Lower leg skin (tissue), 4 donors: ENCODE measurements at places on chromosomes 4 and X. TPM values are rescaled to one million over a fixed set of nuclear protein-coding genes. Genes with fewer than 3 reads are reported as not detected.

DNA sequence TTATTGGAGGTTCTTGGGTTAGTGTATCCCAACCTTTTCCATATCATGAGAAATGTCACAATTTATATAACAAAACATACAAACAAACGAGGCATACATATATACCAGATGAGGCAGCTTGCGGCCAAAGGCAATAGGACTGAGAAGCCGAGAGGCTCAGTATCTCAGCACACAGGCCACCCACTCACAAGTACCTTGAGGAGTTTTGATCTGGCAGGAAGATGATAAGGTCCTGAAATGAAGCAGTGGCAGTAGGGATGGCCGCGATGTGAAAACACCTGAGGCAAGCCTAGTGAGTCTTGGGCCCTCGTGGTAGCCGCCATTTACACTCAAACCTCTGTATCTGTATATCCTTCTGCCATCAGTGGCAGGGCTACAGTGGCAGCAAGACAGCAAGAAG is 55.3 kb upstream of the PRPS1 start:
- DNase-seq: no peak

DNA sequence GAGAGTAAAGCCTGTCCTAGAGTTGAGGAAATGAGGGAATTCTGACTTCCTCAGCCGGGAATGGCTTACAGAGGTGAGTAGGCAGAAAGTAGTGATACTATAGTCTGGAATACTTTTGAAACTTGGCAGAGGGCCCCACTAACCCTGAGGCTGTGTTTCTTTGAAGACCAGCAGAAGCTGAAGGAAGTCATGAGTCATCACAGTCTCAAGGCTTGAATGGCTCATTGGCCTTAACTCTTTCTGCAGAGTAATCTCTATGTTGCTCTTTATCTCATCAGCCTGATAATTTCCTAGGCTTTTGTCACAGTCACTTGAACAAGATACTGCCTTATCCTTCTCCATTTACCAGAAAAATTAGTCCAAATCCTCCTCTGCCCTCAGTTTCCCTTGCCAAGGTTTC is 80.8 kb downstream of the ANKRD50 start:
- DNase-seq: no peak

ERAS gene
- total RNA-seq: not detected

- DNase-seq: no peak
Observed at GRCh38 chr4:167616476-167616875, 382.2 kb upstream of the SPOCK3 start.

PDLIM3 gene
- 10.7 TPM for total RNA-seq

GRCh38 chrX:110087485-110088356 is 84.8 kb downstream of the TMEM164 start:
- DNase-seq: no peak

- peak; percentile 32 for DNase-seq
Observed at GRCh38 chr4:15963001-15963451, at the start of gene FGFBP2. Gene FGFBP2, minus strand, starts transcription at chr4:15963175. Its CDS starts 46 bp downstream, at chr4:15963129.
